ENCODE measurements at places on chromosomes 3 and 15.

- DNase-seq: no peak
Measured at GRCh38 chr15:49330166-49330565, 92.9 kb upstream of the FGF7 start.

- DNase-seq: no peak
Measured at GRCh38 chr15:33985751-33986150, 17.5 kb downstream of the CHRM5 start.

DNA sequence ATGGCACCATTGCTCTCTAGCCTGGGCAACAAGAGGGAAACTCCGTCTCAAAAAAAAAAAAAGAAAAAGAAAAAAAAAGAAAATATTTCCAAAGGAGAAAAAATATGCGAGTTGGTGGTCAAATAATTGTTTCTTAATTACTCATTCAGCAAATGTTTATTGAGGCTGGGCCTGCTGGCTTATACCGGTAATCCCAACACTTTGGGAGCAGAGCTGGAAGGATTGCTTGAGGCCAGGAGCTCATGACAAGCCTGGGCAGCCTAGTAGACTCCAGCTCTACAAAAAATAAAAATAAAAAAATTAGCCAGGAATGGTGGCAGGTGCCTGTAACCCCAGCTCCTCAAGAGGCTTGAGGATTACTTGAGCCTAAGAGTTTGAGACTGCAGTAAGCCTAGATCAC is 4.1 kb downstream of the KNL1 start:
- no peak for DNase-seq

GRCh38 chr3:157695586-157695985 is 192.4 kb upstream of the VEPH1 start:
- no peak for DNase-seq

DNA sequence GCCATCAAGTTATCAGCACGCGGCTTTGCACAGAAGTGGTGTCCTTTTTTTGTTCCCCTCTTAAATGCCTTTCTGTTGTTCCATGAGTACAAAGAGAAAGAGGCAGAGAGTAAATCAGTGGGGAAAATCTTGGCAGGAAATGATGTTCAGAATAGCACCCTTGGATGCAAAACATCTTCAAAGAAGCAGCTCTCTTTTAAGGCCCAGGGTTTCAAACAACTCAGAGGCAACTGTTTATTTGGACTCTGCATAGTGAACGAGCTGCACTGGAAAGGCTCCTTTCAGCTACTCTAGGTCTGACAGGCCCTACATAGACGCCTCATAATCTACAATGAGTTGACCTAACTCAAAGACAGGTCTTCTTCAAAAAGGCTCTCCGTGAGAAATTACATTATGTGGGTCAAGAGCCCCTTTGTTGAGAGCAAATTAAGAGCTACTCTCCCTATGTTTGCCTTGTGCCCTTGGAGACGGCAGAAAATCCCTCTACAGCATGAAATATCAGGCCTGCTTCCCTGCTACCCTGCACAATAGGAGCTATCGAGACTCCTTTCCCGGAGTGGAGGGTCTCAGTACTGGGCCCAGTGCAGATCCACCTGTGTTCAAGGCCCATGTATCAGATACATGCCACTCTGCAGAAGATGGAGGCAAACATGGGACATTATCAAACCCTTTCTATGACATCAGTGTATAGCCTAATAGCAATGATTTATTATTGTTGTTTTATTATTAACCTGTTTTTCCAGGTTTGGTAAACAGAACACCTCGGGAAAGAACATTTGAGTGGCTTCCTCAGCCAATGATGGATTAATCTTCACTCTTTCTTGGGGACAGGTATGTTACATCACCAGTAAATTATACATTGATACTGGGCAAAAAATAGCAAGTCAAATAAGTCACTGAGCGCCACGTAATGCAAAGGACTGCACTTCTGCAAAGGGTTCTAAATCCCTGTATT is 53.1 kb downstream of the HEG1 start:
- DNase-seq: no peak

GRCh38 chr3:55546866-55547669 is 60.0 kb upstream of the WNT5A start:
- DNase-seq: no peak

DNA sequence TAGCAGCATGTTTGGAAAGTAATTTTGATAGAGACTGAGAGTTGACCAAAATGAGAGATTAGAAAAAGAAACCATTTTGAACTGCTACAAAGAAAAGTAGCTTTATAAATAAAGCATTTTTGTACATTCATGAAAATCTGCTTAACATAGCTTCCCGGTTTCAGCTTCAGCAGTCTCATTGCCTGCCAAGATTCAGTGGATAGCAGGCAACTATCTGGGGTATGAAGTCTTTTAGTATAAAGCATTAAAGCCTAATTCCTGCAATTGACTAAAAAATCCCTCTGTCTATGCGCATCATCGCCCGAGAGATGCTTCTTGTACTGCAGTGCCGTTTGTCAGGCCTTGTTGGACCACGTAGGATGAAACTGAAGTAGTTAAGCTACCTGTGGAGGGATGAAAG is 588.4 kb downstream of the NAALADL2 start:
- DNase-seq: no peak

DNA sequence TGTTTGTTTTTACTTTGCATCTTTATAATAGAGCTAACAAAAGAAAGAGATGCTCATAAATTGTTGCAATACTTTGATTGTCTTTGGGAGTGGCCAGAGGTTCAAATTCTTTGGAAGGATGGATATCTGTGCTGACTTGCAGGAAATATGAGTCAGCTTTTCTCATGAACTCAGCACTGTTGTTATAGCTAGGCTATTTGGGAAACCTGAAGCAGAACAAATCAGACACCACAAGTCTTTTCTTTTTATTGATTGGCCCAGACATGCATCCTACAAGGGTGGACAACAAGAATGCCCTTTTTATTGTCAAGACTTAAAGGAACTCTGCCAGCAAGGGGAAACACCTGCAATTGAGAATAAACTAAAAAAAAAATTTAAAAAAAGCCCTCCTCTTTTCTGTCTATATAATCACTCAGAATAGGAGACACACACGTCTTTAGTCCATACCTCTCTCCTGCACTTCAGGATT is 4.6 kb upstream of the DENND4A start:
- DNase-seq: no peak

DNA sequence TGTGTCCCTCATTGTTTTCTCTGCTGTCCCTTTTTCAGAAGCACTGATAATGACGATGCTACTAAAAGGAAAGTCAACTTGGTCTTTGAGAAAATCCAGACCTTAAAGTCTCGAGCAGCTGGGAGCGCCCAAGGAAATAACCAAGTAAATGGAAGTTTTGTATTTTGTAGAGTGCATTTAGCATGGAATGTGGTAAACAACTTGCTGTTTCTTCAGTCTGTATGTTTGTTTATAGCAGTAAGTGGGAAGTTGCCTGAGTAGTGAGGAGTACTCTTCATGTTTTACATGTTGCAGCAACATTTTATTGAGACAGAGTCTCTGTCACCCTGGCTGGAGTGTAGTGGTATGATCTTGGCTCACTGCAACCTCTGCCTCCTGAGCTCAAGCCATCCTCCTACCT is 66.0 kb downstream of the CGNL1 start:
- DNase-seq: no peak

- DNase-seq: no peak
Measured at GRCh38 chr3:177468331-177468730, 271.0 kb upstream of the TBL1XR1 start.

DNA sequence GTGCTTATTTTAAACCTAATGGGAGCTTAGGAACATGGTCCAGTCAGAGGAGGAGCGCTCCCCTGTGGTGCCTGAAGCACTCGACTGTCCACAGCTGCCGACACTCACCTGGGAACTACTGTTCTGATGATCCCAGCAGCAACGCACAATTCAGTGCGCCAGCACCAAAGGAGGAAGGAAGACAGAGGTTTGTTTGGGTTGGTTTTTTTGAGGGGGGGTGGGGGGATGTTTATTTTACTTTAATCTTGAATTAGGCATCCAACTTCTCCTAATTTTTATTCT is 48.8 kb upstream of the VGLL4 start:
- DNase-seq: no peak

- DNase-seq: no peak
Measured at GRCh38 chr3:148280623-148281242, 417.0 kb upstream of the AGTR1 start.
